ENCODE measurements at places on chromosomes 7 and 10.
A peak's percentile ranks its signal among the peaks of the same experiment; 100 is the strongest.

DNA sequence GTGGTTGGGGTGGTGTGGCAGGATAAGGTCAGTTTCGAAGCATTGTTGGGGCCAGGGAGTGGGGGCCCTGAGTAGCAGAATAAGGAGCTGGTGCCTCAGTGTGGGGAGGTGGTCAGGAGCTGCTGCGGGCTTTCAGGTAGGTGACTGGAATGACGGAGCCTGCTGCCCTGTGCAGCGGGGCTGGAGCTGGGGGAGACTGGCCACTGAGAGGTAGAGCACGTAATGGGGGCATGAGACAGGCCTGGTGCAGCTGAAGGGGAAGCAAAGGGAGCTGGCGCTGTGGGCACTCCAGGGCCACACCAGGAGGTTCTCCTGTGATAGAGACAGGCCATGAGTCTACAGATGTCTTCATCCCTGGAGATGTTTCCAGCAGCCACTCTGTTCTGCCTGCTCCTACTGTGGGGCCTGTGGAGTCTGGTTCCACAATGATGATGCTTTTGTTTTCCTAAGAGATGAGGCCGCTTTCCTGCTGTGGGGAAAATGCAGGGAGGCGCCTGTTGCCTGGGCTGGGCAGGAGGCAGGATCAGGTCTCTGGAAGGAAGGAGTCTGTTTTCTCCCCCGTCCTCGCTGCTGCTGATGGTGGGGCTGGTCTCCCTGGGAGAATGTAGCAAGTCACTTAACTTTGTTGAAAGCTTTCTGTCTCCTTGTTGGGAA is 31.1 kb downstream of the NUB1 start:
- no peak for ATAC-seq

- no peak for ATAC-seq
Measured at GRCh38 chr10:78296785-78297184, 263.1 kb downstream of the RPS24 start.

GRCh38 chr10:46328853-46329689 is 42.3 kb downstream of the ANTXRL start:
- no peak for ATAC-seq

- no peak for ATAC-seq
Measured at GRCh38 chr7:23942032-23942431, 232.0 kb downstream of the STK31 start.

GRCh38 chr7:100840470-100841100 is 11.9 kb upstream of the SLC12A9 start:
- no peak for ATAC-seq

- ATAC-seq = no peak
Measured at GRCh38 chr10:75023074-75023473, 88.4 kb upstream of the SAMD8 start.

- no peak for ATAC-seq
Measured at GRCh38 chr10:14859043-14859442, 19.6 kb upstream of the SUV39H2 start.

- no peak for ATAC-seq
Measured at GRCh38 chr7:80588591-80588990, 49.9 kb upstream of the CD36 start.

DNA sequence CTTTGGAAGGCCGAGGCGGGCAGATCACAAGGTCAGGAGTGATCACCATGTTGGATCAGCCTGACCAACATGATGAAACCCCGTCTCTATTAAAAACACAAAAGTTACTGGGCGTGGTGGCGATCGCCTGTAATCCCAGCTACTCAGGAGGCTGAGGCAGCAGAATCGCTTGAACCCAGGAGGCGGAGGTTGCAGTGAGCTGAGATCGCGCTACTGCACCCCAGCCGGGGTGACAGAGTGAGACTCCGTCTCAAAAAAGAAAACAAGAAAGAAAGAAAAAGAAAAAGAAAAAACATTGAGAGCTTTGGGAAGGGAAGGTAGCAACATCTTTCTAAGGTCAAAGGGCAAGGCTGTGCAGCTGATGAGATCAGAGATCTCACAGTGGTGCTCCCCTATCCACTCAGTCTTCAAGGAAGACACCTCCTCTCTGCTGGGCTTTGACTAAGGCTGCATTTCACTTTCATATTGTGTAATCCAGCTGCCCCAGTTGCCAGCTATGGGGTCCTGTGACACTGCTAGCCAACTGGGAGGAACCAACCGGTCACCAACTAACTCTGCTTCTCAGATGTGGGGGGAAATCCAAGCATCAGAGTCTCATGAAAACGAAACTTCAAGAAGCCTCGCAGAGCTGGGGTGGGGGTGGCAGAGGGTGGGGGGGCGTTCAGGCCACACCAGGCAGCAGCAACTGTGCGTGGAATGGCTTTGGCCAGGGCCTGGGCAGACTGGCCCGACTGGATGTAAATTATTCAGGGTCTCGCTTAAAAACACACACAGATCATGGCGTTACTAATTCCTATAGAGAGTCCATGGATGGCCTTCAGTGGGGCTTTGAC is 1.5 kb downstream of the IL15RA start:
- ATAC-seq = peak; percentile 75

GRCh38 chr7:104963991-104964385 is 50.0 kb upstream of the KMT2E start:
- no peak for ATAC-seq

DNA sequence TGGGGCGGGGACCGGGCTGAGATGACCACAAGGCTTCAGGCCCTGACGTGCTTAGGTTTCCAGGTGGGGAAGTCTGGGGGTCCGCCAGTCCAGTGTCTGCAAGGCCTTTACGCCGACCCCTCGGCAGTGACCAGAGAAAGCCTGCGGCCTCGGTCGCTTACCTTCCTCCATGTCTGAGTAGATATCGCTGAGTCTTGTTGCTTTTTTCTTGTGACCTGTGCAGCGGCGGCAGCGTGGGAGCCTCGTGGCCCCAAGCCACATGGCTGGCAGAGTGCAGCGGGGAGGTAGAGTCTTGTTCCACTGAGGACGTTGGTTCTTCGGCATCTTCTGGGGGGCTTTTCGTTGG is 329 bp downstream of the NOLC1 start:
- peak; percentile 32 for ATAC-seq

DNA sequence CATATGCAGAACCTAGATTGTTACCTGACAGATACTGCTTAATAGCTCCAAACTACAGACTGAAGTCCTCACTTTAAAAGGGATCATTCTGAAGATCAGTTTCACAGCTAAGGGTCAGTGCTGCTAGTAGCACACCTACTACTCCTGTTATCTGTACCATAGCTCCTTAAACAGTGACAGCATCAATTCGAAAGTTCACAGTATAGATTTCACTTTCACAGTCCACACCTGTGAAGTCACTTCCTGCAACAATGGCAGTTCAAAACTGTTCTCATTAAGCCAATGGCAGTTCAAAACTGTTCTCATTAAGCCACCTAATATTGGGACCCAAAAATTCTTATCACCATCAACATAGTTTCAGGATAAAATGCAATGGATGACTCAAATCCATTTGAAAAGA is 10.7 kb upstream of the FHIP2A start:
- peak; percentile 92 for ATAC-seq

DNA sequence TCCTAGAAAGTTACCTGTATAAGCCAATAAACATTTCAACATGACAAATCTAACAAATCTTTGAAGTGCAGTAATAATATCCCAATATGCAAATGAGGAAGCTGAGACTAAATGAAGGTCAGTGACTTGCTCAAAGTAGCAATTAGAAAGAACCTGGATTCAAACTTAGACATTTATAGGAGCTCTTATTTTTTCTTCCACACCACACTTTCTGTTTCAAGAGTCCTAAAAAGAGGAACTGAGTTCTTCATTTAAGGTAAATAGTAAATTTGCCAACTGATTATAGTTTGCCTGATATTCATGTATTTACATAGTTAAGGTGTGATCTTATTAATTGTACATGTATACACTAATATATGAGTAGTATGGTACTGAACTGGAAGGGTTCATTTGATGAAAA is 44.0 kb downstream of the KLHDC10 start:
- ATAC-seq = no peak

GRCh38 chr7:34036051-34036920 is 130.9 kb downstream of the BMPER start:
- ATAC-seq = no peak

DNA sequence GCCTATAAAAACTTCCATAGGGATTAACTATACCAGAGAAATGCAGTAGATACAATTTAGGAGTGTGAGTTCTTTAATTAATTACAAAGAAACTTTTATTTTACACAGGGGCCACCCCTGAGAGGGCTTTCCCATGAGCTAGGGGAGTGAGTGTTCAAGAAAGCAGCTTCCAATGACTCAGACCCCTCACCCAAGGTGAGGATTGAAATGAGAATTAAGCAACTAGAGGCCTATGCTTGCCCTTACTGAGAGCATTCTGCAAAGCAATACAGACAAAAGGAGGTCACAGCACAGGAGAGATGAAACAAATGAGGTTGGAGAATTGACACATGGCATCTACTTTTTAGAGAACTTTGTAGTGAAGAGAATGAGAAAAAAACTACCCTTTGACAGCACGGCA is 301.8 kb downstream of the WDR11 start:
- ATAC-seq = no peak

GRCh38 chr7:50555594-50556140 is 9.5 kb downstream of the DDC start:
- no peak for ATAC-seq

DNA sequence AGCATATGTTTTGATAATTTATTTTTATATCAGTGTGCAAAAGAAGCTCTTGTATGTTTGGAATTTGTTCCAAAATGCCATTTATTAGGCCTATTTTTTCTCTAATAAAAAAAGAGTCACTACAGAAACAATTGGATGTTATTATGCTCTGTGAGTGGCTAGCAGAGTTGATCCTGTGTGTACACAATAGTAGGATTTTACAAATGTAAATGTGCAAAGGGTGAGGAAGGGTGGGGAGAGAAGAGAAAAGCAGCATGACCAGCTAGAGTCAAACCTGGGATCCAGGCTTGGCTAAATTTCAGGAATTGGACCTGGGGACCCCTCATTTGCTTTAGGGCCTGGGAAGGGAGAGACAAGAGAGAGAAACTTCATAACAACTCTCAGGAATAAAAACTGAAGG is 32.5 kb downstream of the SEMA3A start:
- no peak for ATAC-seq

GRCh38 chr10:72260239-72260975 is 13.3 kb upstream of the DDIT4 start:
- ATAC-seq = peak; percentile 60

- no peak for ATAC-seq
Measured at GRCh38 chr7:16918288-16918895, 36.6 kb upstream of the AGR3 start.
